ENCODE measurements at places on chromosomes 12 and 14.

GRCh38 chr12:104634044-104634443, 177.3 kb downstream of the CHST11 start:
- no peak for DNase-seq

DNA sequence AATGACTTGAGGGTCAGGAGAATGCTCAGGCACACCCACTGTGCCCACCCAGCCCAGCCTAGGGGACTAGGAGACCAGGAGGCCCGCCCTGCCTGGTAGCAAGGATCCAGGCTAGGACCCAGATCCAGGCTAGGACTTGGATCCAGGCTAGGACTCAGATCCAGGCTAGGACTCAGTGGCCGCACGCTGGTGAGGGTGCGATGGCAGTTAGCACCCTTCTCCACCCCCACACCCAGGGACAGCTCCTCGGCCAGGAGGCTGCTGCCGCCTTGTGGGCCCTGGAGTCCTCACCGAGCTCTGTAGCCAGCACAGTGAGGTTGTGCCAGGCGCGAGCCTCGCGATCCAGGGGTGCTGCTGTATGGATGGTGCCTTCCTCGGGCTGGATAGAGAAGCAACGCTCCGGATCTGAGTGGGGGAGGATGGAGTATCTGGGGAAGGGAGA, 5.1 kb downstream of the CDH24 start:
- no peak for DNase-seq

DNA sequence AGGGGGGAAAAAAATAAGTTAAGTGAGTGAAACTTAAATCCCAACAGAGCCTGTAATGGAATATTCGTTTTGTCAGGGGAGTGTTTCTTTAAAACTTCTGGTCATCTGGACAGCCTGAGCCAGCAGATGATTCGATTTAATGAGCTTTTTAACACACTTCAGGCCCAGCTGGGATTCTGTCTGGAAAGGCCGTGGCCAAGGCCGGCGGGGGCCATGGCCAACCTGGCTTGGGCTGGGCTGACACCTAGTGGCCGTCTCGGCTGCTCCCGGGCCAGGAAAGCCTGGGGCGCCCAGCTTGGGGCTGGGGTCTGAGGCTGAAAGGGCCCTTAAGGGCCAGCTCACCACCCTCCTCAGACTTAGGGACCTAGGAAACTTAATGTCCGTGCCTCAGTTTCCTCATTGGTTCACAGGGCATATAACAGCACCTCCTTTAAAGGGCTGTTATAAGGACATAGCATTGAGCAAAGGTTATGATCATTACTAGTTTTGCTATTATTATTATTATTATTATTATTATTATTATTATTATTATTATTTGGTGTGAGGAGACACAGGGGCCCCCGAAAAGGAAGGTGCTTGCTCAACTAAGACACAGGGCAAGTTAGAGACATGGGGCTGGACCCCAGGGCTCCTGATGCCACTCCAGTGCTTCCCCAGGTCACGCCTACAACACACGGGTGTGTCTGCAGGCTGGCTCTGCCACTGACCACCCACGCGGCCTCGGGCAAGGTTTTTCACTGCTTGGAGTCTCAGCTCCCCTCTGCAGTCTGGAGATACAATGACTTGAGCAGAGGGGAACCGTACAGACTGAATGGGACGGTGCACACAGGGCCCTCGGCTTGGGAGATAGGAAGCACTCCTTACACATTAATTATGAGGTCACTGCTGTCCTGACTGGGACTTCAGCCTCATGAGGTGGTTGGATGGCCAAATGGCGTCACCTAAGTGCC, 84.0 kb downstream of the SYNE3 start:
- DNase-seq = no peak

DNA sequence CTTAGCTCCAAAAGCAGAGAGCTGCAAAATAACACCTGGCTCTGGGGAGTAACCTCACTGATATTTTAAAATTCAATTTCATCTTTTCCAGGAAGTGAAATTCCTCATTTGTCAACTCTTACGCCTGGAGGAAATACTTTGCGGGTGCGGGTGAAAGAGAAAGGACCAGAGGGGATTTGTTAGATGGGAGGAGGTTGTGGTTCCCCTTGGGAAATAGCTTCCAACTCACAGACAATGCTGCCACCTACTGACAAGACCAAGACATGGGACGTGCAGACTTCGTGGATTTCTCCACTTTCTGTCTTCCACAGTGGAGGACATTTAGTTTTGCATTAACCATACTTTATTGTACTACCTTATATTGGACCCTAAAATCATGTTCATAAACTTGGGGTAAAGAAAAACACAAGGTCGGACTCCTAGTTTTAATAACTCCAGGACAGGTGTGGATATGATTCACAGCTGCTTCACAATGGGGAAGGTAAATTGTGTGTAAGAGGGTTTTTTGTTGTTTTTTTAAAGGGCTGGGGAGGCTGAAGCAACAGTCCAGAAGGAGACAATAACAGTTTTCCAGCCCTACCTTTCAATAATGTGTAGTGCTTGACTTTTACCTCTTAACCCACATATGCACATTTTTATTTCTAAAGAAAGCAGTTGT, 10.8 kb downstream of the FBXL14 start:
- peak; percentile 87 for DNase-seq

DNA sequence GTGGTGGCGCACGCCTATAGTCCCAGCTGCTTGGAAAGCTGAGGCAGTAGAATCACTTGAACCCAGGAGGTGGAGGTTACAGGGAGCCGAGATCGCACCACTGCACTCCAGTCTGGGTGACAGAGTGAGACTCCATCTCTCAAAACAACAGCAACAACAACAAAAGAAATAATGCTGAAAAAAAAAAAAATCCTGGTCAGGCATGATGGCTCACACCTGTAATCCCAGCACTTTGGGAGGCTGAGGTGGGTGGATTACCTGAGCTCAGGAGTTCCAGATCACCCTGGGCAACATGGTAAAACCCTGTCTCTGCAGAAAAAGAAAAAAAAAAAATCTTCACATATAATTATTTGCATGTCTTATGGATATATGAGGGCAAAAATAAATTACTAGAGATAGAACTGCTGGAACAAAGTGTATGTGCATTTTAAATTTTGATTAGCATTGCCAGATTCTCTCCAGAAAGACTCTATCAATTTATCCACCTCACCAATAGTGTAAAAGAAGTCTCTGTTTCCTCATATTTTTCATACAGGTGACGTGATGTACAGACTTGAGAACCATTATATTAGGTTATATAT, 75.4 kb downstream of the ATXN2 start:
- no peak for DNase-seq

GRCh38 chr14:93643127-93643526, 145.2 kb downstream of the PRIMA1 start:
- DNase-seq = no peak

GRCh38 chr14:81256289-81256960, 35.7 kb upstream of the GTF2A1 start:
- DNase-seq = no peak

- DNase-seq = peak; percentile 31
Measured at GRCh38 chr12:110073049-110073831, 24.9 kb upstream of the C12orf76 start.
